ENCODE measurements at places on chromosomes 7 and 10.

DNA sequence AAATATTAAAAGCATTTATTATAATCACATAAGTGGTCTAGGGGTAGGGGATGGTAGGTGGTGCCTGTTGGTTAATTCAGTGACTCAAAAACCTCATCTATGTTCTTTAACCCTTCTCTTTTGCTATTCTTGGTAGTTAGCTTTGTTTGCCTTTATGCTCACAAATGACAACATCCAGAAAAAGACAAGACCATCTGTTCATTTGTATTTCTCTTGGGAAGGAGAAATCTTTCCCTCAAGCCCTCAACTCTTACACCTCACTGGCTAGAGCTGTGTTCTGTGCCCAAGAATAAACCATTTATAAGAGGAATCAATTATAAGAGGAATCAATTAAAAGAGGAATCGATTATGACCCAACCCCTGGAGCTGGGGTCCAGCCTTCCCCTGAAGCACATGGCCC, 10.8 kb upstream of the IFRD1 start:
- no peak for DNase-seq

DNA sequence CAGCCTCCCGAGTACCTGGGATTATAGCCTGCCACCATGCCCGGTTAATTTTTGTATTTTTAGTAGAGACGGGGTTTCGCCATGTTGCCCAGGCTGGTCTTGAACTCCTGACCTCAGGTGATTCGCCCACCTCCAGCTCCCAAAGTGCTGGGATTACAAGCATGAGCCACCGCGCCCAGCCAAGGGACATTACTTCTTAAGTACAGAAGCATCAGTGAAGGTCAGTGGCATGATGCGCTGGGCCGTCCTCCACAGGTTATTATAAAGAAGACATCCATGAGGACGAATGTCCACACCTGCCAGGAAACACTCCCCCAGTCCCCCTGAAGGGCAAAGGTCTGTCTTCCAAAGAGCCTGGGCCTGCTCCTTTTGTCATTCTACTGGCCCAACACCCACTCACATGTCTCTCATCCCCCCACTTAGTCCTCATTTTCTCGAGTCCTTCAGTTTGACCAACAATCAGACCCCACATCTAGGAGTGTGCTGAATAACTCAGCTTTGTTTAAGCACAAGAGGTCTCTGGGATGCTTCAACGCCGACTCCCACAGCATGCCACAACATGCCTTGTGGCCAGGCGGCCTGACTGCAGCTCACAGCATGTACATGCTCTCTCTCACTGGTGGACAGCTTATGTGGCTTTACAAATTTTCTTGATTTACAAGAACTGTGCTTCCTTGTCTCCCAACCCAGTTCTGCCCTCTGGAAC, 73.0 kb downstream of the CTBP2 start:
- no peak for DNase-seq

DNA sequence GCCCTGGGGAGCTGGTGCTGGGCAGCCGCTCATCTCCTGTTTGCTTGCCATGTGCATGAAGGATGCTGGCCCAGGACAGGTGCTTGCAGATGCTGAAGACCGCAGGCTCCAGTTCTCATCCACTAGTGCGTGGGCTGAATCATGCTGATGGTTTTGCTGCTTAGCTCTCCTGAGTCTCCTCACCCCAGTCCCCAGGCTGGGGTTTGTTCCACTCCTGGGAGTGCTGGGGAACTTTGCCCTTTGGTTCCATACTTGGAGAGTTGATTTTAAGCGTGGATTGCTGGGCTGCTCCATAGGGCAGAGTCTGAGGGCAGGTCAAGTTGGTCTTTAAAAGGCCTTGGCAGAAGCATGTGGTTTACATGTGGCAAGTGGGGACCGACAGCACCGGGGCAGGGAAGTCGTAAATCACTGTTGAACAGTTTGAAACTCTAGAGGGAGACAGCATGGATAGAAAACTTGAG, 9.1 kb downstream of the DYNC2I1 start:
- peak; percentile 20 for DNase-seq

DNA sequence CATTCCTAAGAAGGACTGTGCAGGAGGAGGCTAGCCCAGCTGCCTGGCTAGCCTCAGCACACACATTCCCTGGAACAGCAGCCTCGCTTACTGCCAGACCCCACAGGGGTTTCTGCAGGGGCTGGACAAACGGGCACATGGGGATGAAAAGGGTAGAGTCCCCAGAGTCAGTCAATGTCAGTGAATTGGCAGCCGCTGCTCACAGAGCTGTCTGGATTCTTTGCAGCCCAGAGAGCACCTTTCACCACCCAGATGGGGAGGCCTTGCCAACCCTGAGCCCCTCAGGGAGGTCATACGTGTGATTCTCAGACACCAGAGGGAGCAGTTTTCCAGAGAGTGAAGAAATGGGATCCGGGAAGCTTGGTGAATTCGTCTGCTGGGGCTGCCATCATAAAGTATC, 143.3 kb downstream of the KCNMA1 start:
- peak; percentile 47 for DNase-seq

DNA sequence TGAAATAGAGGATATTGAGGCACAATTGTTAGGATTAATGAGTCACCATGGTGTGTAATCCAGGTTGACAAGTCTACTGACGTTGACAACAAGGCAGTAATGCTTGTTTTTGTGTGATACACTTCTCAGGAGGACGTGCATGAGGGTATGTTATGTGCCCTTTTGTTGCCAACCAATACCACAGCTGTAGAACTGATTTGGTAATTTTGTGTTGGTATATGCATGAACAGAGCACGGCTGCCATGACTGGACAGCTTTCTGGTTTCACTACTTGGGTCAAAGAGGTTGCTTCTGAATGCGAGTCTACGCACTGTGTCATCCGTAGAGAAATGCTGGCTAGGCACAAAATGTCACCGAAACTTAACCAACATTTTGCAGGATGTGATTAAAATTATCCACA, 32.9 kb downstream of the PHTF2 start:
- DNase-seq: no peak

DNA sequence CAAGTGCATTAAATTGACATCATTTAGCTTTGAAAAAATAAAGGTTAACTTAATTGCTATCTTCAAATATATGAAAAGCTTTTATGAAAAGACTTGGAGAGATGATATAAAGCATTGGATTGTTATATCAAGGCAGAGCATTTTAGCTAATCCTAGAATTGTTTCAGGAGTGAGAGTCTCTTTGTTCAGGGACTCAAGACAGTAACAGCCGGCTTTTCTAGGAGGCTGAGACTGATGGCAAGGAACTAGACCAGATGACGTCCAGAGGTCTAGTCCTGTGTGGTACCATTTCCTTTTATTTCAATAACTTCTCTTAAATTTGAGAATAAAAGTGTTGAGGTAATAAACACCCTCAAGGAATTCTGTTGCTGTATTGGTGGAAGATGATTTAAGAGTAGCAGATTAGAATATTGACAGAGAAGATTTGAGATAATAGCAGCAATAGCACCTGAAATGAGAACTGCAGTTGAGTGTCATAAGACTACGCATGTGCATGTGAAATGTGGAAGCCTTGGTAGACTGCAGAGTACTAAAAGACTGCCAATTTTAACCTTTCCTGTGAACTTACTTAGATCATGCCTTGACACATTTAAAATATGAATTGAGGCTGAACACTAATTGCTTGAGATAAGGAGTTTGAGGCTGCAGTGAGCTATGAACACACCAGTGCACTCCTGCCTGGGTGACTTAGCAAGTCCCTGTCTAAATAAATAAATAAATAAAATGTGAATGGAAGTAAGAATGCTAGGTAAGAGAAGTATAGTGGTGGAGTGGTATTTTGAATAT, 79.6 kb downstream of the ZNRF2 start:
- DNase-seq: no peak

DNA sequence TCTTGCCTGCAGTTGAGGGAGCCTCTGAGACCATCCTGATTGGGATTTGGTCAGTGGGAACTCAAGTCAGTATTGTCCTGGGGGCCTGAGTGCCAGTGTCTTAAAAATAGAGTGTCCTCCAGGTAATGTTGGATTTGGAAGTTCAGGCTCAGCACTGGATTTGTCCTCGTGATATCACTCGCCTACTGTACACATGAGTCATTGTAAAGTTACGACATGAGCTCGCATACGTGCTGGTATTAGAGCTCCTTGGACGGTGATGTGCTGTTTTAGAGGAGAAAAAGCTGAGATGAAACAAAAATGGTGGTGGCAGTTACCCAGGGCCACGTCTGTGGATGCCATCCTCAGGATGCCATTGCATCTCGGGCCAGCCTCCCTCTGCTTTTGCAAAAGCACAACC, 78.2 kb downstream of the MGMT start:
- no peak for DNase-seq

- no peak for DNase-seq
Measured at GRCh38 chr10:50992972-50993766, 81.1 kb upstream of the PRKG1 start.

DNA sequence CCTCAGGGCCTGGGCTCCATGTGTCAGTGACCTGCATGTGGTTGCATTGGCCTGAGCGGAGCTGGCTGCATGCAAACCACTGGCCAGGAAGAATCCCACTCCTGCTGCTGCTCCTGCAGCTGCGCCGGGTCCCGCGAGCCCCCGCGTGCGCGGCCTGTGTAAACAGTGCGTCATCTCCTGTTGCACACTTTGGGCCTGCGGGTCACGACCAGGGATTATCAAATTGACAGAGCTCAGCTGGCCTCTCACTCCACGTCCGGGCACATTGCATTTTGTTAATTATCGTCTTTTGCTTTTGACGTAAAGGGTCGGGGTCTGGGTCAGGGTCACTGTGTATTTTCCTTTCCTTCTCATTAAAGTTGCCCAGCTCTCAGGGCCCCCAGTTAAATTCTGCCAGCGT, 132.6 kb downstream of the RGS10 start:
- DNase-seq: no peak

DNA sequence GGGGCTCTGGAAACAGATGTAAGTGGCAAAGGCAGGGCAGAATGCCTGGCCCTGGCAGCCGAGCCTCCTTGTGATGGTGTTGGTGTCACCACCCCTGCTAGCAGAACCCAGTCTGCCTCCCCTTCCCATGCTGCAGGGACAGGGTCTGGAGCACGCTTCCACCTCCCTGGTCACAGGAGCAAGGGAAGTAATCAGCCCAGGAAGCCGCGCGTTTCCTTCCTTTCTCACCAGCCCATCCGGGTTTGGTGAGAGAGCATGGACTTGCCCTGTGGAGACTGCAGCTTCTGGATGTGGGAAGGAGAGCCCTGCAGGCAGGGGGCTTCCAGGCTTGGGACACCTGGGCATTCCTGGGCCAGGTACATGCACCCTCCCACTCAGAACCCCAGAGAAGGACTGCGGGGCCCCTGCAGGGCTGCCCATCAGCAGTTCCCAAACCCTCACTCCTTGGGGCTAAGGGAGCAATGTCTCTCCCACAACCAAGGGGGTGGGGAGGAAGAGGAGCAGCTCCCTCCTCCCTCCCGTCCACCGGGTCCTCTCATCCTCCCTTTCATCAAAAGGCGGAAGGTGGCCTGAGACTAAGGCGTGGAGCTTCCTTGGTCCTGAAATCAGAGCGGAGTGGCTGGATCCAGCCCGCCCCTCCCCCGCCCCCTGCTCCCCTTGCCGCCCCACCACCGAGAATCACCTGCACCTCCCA, 1.8 kb downstream of the MMRN2 start:
- DNase-seq: no peak

GRCh38 chr10:75395066-75395931, 6.3 kb downstream of the ZNF503 start:
- DNase-seq: no peak

- DNase-seq: no peak
Measured at GRCh38 chr7:107173691-107174406, 5.0 kb downstream of the HBP1 start.

GRCh38 chr10:30518907-30519306, 84.9 kb downstream of the MAP3K8 start:
- no peak for DNase-seq

- no peak for DNase-seq
Measured at GRCh38 chr7:43952028-43952427, 25.8 kb downstream of the UBE2D4 start.

DNA sequence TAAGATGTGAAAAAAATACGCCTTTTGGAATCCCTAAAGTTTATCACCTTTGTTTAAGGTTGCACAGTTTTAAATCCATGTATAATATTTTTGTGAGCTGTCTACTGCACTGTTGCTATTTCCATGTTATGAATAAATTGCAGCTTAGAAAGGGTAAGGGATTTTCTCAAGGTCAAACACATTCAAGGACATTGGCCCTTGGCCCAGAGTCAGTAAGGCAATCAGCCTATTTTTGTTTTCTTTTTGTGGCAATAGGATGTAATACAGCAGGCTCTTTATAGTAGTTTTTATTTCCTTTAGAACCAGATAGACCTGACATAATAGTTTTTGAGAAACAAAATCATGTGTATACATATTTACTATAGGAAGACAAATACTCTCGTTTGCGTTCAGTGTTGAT, 219.8 kb downstream of the ACTR3B start:
- peak; percentile 71 for DNase-seq

DNA sequence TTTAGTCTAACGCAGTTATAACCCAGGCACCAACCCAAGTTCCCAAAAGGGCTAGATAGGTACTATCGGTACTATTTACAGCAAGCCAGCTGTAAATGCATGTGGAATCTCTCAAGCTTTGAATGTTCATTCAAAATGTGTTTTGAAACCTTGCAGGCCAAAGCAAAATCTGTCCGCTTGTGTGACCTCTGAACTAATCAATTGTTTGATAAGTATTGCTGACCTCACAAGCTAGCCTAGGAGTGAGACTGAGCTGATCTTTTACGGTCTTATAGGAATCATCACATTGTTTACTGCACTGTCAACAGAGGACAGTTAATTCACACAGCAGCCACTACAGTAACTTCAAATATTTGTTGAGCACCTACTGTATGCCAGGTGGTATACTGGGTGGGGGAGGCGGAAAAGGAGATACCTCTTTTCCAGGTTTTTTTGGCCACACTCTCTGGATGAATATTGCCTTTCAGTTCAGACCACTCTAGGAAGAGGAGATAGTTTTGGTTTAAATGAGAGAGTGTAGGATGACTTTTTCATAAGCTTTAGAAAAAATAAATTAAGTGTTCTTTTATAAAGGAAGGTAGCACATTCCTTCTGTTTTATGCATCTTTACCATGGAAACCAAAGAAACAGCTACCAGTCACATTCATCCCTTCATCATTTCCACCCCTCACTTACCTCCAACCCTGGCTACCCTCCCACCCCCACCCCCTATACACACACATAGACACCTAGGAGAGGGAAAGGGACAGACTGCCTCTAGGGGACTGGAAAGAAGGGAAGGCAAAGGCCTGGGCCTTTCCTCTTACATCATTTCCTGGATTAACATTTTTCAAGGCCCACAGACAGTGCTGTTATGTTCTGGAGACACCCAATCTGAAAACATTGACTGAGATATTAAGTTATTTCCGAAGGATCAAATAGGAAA, 2.4 kb downstream of the PAPSS2 start:
- DNase-seq: no peak

DNA sequence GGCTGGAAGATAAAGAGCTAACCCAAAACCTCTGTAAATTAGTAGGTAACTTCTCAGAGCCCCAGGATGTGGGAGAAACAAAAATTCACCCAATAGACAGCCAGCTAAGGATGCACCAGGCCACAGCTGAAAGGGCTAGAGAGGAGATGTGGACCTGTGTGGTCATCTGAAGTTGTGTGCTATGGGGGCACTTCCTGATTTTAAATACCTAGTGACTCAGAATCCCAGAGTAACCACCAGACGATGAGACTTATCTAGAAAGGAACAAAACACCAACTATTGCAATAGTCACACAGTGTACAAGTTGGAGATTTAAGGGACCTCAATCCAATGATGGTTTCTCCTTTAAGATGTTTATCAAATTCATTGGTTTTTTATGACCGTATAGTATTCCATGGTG, 408.3 kb upstream of the ANKRD30A start:
- DNase-seq: no peak

All from NCI-H345 (cell line).